Stimulated activated CD4-positive, alpha-beta T cell treated with anti-CD3 and anti-CD28 coated beads, Interleukin-2, amount 100 ng/mL, for 48 hours (primary cell): ENCODE measurements at places on chromosomes 3 and 15.

- DNase-seq: no peak
These were observed 58.6 kb downstream of the FBXL22 start for GRCh38 chr15:63655683-63656372.

- DNase-seq: no peak
These were observed 28.9 kb upstream of the PTX3 start for GRCh38 chr3:157407769-157408168.

- no peak for DNase-seq
These were observed 77.5 kb upstream of the IL12A start for GRCh38 chr3:159910991-159911663.

DNA sequence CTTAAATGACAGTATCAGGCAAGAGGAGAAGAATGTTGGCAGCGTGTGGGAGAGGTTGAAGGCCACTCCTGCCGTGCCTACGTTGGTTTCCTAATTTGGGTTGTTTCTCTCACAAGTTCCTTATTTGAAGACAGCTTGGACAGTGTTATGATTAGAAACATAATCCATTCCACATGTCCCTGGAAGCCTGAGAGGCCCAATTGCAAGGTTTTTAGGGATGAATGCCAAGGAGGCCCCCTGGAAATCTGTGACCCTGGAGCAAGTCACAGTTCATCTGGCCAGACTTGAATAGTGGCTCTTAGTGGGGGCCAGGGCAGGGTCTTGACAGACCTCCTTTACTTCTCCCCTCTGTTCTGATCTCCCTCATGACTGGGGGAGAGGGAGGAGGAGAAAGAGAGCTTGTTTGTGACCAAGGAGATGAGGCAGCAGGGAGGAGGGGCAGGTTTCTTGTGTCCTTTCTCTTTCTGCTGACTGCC is 584.4 kb upstream of the TBL1XR1 start:
- DNase-seq: no peak

- DNase-seq: no peak
These were observed 17.7 kb upstream of the AP4E1 start for GRCh38 chr15:50890751-50891150.

- DNase-seq: no peak
These were observed 179.5 kb upstream of the NSMCE3 start for GRCh38 chr15:29449136-29449535.

DNA sequence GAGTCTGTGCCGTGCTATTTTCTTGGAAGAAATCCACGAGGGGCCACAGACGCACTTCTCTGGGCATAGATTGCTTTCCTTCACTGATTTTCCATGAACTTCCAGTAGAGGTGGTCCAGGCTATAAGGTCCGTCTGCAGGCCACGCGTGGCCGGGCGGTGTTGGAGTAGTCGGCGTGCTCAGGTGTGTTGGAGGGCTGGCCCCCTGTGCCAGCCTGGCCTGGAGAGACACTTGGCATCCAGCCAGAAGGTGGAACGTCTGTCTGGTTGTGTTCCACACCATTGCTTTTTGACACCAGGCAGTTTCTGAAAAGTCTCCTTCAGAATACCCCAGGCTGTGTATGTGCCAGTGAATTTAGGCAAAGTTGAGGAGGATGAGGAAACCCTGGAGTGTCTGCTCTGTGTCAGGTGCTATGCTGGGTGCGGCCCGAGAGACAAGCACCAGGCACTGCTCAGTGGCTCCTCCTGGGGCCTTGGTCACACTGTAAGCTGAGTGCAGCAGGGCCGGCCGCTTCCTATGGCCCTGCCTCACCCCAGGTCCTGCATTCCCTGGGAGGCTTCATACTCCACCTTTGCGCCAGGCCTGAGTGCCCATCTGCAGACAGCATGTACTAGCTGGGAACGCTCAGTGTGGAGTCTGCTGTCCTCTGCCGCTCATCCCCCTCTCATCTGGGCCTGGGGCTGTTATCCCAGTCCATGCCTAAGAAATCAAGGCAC is 52.1 kb upstream of the TAMM41 start:
- no peak for DNase-seq

GRCh38 chr3:150603980-150604319 is 829 bp downstream of the SELENOT start:
- no peak for DNase-seq

DNA sequence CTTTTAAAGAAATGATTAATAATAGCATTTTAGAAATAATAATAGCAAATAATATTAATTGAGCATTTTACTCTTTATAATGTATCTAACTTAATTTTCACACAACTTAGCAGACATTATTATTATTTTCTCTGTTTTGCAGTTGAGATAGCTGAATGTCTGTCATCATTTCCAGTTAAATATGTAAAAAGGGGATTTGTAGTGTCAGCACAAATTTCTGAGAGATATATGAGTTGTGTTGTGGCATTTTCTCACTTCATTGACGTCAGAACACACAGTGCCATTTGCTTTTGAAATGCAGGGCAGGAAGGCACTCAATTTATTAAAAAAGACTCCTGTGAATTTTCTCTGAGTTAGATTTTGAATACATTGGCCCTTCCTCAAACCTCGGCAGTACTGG is 111.0 kb downstream of the GRM7 start:
- DNase-seq: no peak

- no peak for DNase-seq
These were observed 233.5 kb downstream of the IL20RB start for GRCh38 chr3:137191133-137191923.

DNA sequence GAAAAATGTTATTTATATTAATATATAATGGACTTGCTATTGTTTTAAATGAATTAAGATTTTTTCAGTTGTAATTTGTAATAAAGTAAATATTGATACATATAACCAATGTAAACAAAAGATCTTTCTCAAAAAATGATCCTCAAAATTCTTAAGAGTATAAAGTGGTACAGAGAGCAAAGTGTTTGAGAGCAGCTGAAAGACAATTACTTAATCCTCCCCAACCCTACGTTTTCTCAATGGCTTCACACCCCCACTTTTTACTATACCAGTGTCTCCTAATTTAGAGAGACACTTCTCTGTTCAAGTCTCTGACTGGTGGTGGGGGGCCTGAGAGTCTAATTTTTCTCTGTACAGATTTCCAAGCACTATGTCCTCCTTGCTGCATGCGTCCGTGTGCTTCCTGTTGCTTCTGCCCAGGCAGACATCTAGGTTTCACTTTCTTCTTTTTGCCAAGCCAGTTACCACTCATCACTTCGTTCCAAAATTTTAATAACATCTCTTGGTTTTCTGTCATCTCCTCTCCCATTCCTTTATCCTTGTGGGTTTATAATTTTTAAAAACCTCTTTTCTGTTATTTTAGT is 276.3 kb upstream of the DNAJC19 start:
- no peak for DNase-seq

DNA sequence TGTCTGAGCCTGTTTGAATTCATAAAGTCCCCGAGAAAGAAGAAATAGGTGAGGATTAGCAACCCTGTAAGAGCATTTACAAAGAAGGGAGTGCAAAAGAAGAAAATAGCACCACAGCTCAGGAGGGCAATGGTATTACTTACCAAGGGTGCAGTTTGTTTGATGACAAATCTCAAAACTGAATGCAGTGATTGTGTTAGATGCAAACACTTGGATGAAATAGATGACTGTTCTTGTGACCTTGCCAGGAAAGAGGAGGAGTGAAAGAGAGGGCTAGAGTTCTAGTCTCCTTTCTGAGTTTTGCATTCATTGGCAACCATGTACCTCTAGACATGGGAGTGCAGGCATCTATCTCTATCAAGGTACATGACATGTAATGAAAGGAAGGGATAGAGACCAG is 1030.8 kb upstream of the CFAP20DC start:
- no peak for DNase-seq

GRCh38 chr3:2390926-2391532 is 292.4 kb downstream of the CNTN4 start:
- no peak for DNase-seq

- DNase-seq: no peak
These were observed 107.4 kb upstream of the PRICKLE2 start for GRCh38 chr3:64332459-64333350.

DNA sequence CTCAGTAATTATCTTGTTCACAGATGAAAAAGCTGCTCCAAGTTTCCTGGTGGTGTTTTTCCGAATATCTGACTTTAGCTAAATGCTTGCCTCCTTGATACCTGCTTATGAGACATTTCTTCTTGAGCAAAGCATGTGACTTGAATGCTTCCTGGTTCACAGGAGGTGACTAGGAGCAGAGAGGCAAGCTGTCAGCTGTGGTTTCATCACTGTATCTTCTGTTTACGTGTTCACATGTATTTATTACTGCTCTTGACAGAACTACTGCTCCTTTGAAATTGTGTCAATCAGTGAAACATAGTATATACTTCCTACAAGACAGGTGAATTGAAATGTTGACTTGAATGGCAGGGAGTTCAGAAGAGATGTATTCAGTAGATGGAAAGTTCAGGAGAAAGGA is 8.9 kb upstream of the SPPL2A start:
- DNase-seq: no peak

DNA sequence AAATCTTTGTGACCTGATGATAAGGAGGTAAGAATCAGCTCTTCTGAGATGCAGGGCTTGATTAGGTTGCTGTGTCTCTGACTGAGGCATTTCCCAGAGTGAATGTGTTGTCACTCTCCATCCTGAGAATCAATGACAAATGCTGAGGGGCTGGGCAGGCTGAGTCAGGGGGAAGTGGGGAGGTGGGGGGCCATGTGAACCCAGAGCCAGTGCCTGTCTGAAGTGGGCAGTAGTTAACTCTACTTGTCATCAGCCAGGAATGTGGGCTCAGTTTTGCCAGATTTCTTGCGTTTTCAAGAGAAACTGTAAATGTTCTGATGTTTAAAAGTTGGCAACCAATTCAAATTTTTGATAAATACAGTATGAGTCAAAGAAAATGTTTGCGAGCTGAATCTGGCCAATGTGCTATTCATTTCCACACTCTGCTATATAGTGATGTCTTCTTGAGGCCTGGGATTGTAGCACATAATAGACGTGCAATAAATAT is 3.1 kb upstream of the BNC1 start:
- no peak for DNase-seq

DNA sequence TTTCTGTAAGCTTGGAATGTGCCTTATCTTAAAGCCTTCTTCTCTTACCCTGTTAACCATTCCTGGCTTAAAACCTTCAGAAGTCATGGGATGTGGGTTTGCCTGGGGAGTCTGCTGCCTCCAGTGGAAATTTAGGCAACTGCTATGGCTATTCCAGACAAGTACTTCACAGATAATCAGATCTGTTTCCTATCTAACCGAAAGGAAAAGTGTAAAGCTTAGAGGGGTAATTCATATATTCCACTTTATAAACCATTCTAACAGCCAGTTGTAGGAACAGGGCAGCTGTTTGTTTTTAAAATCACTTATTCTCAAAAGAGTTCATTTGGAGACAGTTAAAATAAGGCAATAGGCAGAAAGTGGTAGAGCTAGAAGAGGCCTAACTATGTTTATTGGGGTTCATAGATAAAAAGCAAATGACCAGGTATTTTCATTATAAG is 219.9 kb downstream of the TCF12 start:
- no peak for DNase-seq

DNA sequence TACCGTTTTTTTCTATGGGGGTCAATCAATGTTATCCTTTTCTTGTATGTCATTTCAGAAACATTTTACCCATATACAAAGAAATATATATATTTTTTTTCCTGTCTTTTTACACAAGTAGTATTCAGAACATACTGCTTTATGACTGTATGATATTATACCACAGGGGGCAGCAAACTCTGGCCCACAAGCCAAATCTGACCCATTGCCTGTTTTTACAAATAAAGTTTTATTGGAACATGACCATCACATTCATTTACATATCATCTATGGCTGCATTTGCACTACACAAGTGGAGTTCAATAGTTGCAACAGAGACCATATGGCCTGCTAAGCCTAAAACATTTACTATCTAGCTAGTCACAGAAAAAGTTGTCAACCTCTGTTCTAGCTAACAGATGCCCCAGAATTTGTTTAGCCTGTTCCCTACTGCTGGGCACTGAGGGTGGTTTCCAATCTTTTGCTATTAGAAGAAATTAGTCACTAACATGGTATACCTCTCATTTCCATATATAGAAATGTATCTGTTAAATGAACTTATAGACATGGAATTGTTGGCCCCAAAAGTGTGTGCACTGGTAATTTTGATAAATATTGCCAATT is 57.7 kb downstream of the BFSP2 start:
- DNase-seq: no peak

DNA sequence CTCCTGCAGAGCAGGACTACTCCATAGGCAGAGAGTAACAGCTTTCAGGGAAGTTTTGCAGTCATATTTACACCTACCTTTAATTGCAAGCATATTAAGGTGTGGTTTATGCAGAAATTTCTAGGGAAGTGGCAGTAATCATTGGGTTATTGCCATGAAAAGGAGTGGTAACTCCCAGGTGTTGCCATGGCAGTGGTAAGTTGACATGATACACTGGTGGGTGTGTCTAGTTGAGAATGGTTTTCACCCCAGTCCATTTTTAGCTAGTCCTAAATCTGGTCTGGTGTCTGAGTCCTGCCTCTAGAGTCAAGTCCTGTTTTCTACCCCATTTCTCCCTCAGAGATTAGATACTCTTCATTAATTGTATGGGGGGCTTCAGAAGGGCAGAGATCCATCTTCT is 128.4 kb upstream of the GMNC start:
- no peak for DNase-seq

DNA sequence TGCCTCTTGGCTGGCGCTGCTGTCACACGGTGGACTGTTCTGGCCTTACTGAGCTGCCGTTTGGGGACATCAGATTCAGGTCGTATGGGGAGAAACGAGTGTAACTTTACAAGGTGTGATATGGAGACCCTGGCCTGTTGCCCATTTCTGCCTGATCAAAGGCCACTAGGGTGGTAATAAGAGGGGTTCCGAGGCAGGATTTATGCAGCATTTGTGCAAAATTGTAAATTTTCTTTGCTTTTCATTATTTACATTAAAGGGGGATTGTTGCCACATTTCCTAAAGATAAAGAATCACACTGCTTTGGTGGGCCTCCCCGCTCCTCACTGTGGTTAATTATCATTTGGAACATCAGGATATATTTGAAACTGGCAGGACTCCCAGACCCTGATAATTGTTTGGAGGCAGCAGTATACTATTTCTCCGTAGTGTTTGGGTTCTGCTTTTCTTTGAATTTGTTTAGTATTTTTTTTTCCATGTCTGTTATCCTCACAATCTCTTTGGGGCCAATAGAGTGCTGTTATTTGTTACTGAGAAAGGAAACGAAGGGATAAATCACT is 891 bp downstream of the NXPE3 start:
- no peak for DNase-seq

GRCh38 chr15:80844011-80844732 is 65.0 kb downstream of the CEMIP start:
- no peak for DNase-seq

GRCh38 chr3:176378789-176379188 is 818.5 kb downstream of the TBL1XR1 start:
- DNase-seq: no peak

DNA sequence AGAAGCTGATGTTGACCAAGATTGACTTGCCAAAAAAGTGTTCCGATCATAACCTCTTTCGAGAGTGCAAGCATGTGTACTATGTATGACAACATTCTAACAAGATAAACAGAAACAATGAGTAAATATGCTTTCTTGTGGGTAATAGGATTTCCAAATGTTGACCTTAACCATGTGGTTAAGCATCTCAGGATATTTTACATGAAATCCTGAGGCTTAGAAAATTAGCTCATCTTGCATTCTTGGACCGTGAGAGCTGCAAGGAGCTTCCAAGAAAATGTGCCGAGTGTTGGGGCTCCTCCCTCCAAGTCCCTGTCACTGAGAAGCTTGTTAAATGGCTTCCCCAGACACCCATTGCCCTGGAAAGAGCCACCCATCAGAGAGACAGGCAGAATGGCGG is 50.1 kb downstream of the C3orf20 start:
- DNase-seq: no peak

GRCh38 chr15:95558131-95558530 is 772.4 kb upstream of the NR2F2 start:
- DNase-seq: no peak
